Islet precursor cell (in vitro differentiated cells): ENCODE measurements at places on chromosomes 4 and X.
A peak's percentile ranks its signal among the peaks of the same experiment; 100 is the strongest.

GRCh38 chr4:158914218-158914617 lies 145.4 kb downstream of the FNIP2 start:
- DNase-seq: no peak

DNA sequence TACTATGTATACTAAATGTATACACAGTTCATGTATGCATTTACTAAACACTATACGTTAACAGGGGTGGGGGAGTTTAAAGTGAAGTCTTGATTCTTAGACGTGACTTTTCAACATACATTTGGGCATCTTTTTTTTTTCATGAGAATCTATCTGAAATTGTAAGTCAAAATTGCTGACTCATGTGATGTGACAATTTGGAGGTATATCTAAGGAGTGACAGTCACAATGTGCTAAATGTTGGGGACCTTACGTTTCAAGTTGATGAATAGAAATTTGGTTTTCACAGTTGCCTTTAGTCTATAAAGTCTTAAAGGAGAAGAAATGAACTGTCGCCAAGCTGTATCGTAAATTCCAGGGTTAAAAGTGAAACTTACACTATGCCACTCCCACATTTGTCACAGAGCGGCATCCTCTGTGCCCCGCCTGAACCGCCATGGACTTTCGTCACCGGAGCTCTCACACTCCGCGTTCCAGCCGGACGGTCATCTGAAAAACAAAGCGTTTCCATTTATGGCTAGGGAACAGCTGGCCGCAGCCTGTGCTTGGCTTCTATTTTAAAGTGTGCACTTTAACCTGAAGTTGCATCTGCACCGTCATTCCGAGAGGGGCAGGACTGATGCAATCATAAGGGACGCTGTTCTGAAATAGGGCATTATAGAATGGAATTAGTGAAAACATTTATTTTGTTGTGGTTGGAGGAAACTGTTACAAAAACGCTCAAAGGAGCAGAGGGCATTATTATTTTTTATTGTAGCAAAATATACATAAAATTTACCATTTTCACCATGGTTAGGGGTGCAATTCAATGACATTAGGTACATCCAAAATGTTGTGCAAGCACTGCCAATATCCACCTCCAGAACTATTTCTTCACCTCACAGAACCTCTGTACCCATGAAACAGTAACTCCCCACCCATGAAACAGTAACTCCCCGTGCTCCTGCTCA lies 30.9 kb downstream of the PDLIM3 start:
- DNase-seq: no peak

DNA sequence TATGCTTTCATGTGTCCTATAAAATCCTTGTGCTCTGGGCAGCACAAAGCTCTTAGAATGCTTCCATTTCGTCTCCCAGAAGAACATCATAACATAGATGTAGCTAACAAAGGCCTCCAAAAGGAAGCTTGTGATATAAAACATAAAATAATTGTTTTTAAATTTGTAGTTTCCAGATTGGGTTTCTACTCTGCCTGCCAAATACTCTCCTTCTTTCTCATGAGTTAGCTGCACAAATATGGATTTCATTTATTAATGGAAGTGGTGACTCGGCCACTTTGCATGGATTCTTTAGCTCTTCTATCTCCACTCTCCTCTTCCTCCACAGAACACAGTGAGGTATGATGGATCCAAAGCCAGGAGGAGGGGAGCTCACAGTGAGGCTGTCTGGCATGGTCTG lies 265.4 kb downstream of the COL25A1 start:
- no peak for DNase-seq

- no peak for DNase-seq
Observed at GRCh38 chr4:185880571-185880970, 68.6 kb upstream of the SORBS2 start.

DNA sequence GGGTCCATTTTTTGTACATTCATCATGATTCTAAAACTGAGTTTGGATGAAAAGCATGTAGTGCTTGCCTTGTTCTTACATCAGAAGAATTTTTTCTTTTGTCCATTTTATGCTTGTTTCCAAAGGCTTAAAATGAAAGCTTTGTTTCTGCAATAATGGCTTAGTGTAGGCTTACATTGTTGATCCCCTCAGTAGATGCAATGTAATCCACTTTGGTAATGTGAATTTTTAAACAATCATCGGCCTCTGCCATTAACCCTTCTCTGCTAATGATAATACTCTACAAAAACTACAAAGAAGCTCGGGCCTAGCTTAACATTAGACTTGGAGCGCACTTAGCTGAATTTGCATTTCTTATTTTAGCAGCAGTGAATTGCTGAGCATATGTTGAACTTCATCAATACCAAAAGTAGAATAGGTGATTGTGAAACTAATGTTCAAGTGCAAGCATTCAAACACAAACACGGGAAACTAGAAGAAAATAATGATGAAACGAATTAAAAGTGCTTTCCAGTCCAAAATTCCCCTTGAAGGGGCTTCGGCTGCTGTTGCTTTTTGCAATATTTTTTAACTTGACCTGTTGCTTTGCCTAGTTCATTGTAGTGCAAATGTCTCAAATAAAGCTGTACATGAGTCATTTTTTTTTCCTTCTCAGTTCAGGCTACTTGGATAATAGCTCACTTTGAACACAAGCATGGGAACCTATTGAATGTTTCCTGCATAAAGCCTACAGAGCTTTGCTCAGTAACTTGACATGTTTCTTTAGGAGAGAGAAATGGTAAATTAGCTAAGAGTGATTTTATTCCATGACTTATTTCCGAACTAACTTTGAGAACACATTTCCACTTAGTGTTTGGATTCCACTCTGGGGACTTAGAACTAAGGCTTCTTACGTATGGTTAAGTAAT lies 66.5 kb downstream of the SLIT2 start:
- no peak for DNase-seq

DNA sequence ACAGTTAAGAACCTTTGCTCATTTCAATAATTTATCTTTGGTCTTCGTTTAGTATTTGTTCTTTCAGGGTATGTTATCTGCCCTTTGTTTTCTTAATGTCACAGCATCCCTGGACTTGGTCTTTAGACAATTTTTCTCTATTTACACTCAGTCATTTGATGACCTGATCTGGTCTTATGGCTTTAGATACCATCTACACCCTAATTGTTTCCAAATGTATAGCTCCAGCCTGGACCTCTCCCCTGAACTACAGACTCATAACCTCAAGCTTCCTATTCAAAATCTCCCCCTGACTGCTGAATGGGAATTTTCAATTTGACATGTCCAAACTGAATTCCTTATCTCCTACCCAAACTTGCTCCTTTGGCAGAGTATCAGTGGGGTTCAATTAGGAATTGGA lies 3.7 kb upstream of the SUPT20HL2 start:
- no peak for DNase-seq

DNA sequence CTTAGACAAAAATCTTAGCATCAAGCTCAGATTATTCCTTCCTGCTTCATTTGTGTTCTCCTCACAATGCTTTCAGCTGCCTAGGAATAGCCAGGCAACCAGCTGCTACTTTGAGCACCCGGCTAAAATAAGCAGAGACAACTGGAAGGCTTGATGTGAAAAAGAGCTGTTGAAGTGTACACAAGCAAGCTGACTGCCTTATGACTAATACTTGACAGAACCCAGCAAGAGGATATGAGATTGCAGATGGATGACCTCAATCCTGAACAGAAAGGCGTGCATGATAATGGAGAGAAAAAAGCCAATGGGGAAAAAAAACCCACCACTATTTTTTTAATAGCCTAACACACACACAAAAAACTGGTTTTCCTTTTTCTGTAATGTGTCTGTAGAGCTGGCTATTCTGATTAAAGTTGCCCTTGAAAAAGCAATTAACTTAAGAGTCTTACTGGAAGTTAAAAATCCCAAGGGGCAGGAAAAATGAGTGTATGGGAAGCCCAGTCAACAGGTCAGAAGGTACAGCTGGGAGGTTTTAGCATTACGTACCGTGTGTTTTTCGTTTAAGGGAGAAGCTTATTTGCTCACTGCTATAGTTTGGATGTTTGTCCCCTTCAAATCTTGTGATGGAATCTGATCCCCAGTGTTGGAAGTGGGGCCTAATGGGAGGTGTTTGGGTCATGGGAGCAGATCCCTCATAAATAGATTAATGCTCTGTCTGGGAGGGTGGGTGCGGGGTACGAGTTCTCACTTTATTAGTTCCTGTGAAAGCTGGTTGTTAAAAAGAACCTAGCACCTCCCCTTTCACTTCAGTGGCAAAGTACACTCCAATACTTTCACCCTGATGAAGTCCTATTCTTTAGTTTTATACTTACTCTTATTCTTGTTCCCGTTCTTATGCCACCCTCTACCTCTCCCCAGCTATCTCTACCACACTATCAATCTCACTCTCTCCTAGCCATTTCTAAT lies 37.1 kb upstream of the HERC6 start:
- peak; percentile 58 for DNase-seq

- no peak for DNase-seq
Observed at GRCh38 chrX:47579537-47579936, 2.7 kb upstream of the TIMP1 start.

GRCh38 chrX:427812-428725 lies 41.4 kb upstream of the PPP2R3B start:
- peak; percentile 78 for DNase-seq

DNA sequence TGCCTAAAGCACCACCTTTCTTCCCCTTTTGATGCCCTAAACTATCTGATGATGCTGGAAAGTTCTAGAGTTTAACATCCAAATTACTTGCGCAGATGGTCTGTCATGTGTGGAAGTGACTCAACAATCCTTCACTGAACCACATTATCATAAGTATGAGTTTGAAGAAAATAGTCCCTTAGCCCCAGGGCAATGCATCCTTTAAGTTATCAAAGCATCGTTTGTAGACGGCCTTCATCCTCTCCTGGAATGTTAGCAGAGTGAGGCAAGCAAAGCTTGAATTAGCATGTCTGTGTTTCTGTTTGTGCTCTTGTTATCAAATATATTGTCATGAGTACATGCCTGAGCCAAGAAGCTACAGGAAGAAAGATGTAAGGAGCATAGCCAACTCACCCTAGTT lies 570.9 kb downstream of the MID1IP1 start:
- DNase-seq: no peak

- no peak for DNase-seq
Observed at GRCh38 chrX:38999967-39000745, 198.9 kb downstream of the MID1IP1 start.

- DNase-seq: peak; percentile 74
Observed at GRCh38 chr4:73257651-73258435, 755 bp downstream of the ANKRD17 start.

DNA sequence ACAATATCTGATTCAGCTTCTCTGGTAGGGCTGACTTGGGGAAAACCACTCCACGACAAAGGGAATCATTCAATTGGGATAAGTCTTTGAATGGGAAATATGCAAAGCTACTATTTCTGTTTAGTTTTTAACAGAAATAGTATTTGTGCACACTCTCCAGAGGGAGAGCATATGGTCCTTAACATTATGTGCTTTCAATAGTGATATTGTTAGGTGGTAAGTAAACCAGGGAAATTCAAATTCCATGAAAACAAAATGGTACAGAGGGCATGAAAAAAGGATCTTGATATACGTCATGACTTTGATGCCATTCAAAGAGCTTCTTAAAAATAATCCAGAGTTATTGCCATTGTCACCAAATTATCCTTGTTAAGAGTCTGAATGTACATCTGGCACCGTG lies 47.1 kb upstream of the CITED1 start:
- no peak for DNase-seq

DNA sequence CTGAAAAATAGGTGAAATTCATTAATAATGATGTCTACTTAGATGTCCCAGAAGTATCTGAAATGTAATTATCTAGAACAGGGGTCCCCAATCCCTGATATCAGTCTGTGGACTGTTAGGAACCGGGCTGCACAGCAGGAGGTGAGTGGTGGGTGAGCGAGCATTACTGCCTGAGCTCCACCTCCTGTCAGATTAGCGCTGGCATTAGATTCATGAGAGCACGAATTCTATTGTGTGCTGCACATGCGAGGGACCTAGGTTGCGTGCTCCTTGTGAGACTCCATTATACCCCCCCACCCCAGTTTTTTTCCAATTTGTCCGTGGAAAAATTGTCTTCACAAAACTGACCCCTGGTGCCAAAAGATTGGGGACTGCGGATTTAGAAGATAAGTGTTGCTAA lies 458.8 kb downstream of the CCSER1 start:
- no peak for DNase-seq

GRCh38 chrX:67543818-67544217 lies at the start of gene AR:
AR (plus strand) TSS chrX:67544021; CDS start chrX:67545147, 1,126 bp downstream.
- peak; percentile 89 for DNase-seq

- no peak for DNase-seq
Observed at GRCh38 chr4:62156205-62156604, 956.1 kb downstream of the ADGRL3 start.

- DNase-seq: peak; percentile 97
Observed at GRCh38 chrX:32987142-32987541, 224.2 kb downstream of the DMD start.

DNA sequence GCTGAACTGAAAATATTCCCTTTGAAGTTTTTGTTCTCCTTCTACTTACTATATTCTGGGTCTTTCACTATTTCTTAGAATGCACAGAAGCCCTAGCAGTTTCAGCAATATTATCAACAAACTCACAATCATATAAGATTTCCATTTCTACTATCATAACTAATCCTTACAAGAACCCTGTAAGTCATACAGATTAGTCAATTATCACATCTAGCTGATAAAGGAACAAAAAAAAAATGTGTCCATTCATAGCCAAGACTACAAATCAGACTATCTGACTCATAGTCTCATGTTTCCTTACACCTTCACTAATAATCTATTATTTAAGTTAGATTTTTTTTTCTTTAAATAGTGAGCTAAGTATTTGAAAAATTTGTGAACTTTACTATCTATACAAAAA lies 72.5 kb downstream of the LRBA start:
- DNase-seq: no peak

DNA sequence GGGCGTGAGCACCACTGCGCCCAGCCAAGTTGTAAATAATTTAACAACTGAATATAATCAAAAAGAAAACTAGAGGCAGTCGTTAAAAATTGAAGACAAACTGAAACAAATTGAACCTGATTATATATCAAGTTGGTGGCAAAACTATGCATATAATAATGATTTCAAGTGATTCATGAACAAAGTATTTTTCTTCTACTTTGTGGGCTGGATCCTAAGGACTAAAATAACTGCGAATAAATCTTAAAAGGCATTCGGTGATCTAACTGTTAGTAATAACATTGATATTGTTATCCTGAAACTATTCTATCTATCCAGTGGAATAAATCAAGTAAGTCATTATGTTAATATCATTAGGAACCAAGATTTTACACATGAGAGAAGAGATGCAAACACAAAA lies 21.2 kb upstream of the USP9X start:
- DNase-seq: no peak
